Colonic mucosa (tissue), 4 donors: ENCODE measurements at places on chromosomes 6 and 20.

DNA sequence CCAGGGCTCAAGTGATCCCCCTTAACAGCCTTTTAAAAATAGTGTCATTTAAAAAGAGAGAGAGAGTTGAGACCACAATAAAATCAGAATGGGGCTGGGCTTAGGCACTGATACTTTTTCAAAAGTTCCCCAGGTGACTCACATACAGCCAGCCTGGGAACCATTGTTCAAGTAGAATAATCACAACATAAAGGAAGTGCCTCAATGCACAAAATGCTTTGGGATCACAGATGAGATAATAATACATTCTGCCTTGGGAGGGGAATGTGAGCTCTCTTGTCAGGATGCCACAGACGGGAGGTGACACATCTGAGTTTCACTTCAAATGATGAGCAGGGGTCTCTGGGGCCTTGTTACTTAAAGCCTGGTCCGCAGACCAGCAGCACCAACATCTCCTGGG, 34.0 kb upstream of the GABRR1 start:
- DNase-seq, result no peak

DNA sequence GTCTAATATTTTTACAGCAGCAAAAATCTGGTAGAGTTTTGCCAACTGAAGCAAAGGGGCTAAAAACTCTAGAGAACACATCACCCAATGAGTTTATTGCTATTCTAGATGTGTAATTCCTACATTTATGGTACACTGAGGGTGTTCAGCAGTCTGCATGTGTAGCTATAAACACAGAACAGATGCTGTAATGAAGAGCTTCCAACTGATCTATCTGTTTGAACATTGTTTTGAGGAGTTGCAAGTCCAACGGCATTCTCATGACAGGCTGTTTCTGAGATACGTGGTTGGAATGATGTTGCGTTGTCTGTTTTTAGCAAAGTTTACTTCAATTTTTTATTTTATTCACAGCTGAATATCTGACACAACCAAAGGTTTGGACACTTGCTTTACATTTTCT, 141.2 kb upstream of the RAB32 start:
- no peak for DNase-seq

GRCh38 chr6:129709196-129709768, 695 bp downstream of the ARHGAP18 start:
- DNase-seq, result peak; percentile 36

DNA sequence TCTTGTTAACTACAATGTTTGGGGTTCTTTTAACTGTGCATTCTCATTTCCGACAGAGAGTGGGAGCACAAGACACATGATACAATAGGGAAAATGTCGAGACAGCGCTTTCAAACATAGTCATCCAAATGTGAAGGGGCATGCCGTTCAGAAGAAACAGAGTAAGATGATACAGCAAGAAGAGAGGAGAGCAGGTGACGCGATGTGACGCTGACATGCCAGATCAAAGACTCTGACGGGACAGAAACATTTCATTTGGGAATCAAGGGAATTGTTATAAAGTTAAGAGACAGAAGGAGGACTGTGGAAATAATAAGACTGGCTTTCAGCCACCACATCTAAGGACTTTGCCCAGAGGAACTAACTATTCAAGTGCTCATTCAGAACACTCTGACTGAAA, 117.4 kb downstream of the FAXC start:
- DNase-seq, result no peak

- no peak for DNase-seq
Measured at GRCh38 chr20:46631874-46632446, 19.3 kb downstream of the SLC13A3 start.

GRCh38 chr6:105021399-105021798, 64.5 kb downstream of the LIN28B start:
- no peak for DNase-seq

DNA sequence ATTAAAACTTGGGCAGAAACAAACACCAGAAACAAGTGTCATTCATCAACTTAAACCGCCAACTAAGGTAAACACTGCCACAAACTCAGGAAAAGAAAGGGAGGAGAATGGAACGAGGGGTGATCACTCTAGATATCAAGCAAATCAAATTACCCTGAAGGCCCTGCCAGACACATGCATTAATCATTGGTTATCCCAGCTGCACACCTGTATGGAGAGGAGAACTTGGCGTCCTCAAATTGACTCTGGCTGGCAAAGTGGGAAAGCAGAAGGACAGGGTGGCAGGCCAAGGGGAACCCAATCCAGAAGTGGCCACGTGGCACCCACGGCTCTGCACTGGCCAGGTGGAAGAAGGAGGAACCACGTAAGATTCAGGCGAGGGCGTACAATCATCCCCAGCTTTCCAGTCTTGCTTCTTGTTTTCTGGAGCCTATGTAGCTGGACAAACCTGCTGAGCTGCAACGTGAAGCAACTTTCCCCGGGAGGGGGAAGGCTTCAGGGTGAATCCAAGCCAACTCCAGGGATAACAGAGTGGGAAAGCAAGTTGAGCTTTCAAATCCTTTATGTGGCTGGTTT, 156.2 kb upstream of the JARID2 start:
- no peak for DNase-seq

GRCh38 chr20:15875446-15875845, 697.8 kb downstream of the KIF16B start:
- no peak for DNase-seq

- DNase-seq, result no peak
Measured at GRCh38 chr6:72061286-72061685, 174.9 kb downstream of the RIMS1 start.

- DNase-seq, result no peak
Measured at GRCh38 chr6:25010176-25010575, 74.4 kb upstream of the RIPOR2 start.

DNA sequence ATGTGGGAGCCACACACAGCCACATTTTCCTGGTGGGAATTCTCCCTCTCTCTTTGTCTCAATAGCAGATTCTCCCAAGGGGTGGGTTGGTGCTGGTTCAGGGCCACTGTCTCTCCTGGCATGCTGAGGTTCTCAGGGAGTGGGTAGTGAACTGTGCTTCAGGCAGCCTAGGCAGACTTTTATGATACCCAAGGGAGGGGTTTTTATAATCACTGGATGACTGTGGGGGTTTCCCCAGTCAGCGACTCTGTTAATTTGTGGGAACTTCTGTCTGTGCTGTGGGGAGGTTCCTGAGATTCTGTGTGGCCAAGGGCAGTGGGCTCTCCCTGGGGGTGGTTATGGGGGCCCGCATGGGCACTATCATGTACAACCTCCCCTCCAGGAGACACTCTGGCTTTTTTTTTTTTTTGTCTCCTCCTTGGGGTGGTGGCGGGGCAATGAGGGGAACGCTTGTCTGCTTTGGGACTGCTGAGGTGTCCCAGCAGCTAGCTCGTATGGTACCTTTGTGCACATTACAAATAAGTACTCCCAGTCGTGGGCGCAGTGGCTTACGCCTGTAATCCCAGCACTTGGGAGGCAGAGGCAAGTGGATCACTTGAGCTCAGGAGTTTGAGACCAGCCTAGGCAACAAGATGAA, 10.0 kb downstream of the PTK7 start:
- no peak for DNase-seq

- no peak for DNase-seq
Measured at GRCh38 chr6:136614350-136614749, 64.1 kb upstream of the MAP7 start.

DNA sequence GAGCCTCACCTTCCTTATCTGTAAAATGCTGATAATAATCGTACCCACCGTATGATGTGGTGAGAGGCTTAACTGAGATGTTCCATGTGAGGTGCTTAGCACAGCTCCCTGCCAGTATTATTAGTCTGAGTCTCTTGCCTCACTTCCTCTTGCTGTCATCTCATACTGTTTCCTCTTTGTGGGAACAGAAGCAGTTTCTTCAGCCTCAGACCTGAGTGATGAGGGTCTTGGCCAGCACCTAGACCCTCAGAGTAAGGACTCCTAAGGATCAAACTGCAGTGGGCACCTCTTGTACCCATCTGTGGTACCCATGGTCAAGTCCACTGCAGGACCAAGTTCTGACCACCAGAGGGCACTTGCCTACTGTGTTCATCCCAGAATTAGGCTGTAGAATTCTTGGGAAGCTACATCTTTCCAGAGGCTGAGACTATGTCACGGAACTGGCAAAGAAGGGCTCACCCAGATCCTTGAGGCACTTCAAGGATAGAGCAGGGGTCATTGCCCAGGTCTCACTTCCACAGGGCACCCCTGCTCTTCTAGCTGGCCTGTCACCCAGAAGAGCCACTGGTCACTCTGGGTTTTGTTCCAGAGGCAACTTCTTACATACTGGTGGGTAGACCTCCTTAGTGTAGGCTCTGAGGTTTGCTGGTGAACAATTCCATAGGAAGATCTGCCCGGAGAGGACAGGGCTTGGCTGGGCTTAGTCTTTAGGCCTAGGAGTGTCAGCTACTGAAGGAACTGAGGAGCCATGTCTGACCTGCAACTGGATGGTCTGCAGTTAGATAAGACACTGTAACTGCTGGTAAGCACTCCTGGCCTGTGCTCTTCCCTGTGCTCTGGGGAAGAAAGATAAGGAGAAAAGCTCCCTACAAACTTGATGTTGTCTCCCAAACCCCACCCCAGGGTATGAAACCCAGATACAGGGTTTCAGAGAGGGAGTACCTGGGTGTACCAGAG, 20.6 kb upstream of the SGK2 start:
- DNase-seq, result peak; percentile 80

- no peak for DNase-seq
Measured at GRCh38 chr6:35694462-35694861, 5.7 kb upstream of the FKBP5 start.

DNA sequence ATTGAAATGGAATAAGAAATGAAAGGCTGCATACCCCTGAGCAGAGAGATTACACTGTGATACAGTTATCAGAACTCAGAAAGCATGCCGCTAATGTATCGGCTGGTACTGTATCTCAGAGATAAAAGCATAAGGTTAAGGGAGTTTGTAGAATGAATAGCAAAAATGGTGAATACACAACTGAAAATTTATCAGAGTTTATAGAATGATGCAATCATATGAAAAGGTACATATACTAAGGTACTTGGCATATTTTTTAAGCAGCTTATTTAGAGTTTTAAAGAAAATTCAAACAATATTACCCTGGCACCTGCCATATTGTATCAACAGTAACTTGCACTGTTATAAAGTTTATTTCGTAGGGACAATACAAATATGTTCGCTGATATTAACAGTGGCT, 364.0 kb downstream of the PHF3 start:
- DNase-seq, result no peak

DNA sequence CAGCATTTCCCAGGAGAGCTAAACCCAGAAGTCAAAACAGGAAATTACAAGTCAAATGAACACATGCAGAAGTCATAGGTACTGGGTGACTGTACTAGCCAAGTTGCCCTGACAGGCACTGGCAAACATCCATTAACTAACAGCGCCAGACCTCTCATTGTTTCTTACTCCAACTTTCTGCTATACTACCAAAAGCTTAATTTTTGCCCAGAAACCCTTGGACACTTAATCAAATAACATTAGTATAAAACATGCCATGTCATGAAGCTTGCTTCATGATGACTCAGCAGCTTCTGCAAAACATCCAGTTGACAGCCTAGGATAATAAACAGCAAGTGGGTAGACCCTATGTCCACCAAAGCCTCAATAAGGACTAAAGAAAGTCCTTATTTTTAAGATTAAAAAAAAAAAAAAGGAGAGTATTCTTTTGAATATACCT, 3.5 kb downstream of the NUP153 start:
- no peak for DNase-seq

DNA sequence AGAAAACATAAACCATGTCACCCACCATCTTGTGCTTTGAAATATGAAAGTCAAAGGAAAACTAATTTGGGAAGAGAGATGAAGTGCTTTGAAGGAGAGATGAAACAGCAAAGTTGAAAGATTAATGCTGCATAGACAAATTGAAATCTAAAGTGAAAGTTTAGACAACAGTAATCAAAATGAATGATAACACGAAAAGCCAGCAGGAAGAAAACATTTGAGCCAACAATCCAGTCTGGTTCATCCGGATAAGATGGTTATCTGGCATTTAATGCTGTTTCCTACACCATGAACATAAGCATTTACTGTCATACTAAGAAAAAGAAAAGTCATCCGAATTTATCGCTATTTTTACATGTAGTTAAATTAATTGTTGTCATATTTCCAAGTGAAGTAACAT, 595 bp downstream of the HAO1 start:
- no peak for DNase-seq

GRCh38 chr20:14497004-14497403, 159.6 kb upstream of the FLRT3 start:
- no peak for DNase-seq

GRCh38 chr20:55667955-55668354, 337.4 kb downstream of the CBLN4 start:
- no peak for DNase-seq

DNA sequence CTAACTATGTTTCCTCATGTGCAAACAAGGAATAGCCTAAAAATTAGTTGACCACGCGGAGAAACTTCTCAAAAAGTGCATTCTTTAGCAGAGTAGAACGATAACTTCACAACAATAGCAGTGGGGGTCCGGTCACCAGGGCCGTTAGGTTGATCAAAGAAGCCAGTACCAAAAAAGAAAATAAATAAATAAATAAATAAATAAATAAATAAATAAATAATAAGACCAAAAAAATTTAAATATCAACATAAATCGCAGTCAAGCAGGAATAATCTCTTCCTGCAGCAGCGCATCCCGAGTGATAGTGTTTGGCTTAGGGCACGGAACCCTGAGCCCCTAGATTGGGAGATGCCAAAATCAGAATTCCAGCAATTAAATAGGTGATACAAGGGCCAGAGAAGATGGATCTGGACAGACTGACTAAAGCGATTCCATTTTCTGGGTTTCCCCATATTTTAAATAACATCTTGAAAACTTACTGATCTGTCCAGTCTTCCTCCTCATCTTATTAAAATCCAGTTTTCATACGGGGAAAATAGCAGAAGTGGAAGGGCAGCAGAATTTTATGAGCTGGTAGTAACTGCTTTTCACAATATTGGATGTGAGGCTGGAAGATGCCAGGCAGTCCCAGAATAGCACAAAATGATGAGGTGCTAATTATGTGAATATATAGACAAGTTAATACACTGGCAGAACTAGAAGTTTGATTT, 4.4 kb upstream of the OLIG3 start:
- DNase-seq, result no peak

- DNase-seq, result no peak
Measured at GRCh38 chr6:87391334-87391733, 16.4 kb upstream of the CFAP206 start.

DNA sequence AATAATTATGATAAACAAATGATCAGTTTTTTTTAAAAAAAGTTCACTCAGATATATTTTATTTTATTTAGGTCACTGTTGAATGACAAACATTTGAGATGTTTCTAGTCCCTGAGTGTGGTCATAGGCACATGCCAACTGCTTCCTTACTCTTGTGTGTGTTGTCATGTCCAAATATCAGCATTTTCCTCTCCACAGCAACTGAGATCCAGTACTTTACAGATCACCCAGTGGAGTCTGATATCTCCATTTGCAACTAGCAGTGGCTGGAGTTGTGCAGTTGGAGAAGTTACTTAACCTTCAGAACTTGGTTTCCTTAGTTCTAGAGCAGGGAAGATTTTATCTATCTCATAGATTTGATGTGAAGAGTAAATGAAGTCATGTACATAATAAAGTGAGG, 101.3 kb downstream of the MYB start:
- DNase-seq, result no peak
